ENCODE measurements at places on chromosomes 16 and 17.

DNA sequence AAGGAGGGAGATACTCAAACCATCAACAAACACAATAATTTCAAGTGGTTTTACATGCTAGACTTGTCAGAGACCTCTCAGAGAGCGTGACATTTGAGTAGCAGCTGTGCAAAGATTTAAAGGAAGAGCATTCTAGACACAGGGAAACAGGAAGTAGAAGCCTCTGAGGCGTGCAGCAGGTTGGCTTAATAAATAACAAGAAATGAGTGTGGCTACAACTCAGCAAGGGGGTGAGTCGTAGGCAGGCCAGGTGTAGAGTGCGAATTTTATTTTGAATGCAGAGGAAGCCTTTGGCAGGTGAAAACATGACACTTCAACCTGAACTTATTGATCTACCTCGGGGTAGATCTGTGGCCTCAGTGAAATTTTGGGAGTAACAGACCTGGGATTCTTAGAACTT lies 73.2 kb upstream of the MRTFB start:
- DNase-seq: no peak

DNA sequence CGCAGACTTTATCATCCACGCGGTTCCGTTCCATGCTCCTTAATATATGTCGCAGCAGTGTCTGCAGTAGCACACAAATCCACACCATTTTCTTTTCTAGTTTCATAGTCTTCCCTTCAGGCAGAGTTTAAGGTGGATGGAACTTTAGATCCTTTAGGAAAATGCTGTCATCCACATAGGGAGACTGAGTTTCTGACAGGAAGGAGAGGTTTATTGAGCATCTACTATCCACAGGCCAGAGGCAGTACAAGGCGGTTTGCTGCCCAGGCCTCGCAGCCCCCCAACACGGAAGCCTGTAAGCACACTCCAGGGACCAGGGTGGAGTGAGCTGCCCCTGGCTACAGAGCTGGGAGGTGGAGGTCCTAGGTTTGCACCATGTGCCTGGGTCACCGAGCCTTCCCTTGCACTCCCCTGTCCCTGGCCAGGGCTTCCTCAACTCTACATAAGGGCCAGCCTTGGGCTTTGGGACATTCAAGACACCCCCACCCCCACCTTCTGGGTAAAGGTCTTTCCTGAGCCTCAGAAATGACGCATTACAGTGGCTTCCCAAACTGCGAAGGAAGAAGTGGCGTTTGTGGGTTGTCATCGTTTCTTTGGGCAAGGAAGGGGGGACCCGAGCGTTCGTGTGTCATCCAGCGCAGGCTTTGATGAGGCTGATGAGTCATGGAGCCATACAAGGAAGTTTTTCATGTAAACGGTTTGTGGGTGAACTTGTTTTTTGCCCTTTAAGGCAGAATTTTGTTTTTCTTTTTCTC lies 146.5 kb upstream of the PLCG2 start:
- peak; percentile 97 for DNase-seq

GRCh38 chr16:12160249-12160648 lies 183.7 kb downstream of the SNX29 start:
- no peak for DNase-seq

DNA sequence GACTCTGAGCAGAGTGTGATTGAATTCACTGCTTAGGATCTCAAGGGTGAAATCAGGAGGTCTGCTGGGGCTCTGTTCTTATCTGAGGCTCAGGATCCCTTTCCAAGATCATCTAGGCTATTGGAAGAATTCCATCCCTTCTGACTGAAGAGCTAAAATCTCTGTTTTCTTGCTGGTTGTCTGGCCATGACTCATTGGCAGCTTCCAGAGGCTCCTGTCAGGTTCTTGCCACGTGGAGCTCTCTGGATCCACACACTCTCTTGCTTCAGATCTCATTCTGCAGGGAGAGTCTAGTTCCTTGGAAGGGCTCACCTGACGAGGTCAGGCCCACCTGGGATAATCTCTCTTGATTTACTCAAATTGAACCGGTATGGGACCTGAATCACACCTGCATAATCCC lies 930.7 kb downstream of the CDH8 start:
- no peak for DNase-seq

DNA sequence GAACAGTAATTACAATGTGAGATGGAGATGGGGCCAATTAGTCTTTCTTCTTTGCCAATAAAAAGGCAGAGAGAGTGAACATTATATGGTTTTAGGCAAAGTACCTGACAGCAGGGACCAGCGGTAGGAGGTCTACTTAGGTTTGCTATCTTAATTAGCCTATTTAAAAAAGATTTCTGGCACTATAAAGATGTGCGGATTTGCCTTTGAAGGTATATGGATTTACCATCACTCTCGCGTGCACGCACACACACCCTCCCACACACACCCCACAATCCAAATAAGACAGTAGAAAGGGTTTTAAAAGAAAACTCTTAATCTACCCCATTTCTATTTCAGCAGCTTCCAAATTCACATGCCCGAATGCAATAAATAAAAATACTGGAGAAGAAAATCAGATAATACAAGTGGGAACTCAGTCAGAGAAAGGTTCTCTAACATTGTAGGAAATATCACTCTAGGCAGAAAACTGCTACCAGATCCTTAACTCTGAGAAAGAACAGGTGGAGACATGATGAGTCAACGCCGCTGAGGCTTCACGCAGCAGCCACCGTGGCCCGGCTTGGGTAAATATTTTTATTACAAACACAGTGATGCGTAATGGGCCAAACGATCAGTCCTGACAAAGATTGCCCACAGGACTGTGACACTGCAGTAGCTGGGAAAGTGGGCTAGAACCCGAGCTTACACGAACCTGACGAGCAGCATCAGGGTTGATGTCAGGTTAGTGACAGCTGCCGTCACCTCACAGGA lies 66.6 kb upstream of the AXIN2 start:
- peak; percentile 89 for DNase-seq

DNA sequence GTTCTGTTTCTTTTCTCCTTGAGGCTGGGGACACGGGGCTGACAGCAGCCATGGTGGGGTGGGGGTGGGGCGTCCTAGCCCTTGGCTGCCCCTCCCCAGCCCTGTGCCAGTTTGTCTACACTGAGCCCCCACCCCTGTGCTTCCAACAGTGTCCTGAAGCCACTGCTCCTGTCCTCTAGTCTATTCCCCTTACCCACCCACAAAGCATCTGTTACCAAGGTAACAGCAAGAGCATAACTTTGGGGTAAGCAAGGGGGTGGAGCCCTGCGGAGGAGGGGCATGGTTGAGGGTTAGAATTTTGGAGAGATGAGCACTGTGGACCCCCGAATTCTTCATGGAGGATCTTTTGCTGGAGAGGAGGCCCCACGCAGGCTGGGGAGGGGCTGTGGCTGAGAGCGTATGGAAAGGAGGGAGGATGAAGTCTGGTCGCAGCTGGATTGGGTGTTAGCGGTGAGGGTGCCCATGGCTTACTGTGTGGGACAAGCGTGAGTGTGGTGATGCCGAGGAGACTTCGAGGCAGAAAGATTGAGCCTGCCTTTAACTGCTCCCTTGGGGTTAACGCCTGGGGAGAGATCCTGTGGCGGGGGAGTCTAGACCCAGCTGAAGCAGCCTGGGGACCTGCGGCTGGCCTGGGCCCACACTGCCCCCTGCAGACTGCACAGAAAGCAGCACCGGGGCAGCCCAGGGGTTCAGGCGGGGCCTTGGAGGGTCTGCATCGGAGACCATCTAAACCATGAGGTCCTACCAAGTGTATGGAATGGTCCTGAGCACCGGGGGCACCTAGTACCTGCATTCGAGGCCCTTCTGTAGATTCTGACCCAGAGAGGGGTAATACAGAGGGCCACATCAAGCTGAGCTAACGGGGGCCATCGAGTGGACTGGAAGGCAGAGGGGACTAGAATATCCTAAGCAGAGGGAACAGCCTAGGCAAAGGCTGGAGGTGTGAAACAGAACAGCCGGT lies 6.1 kb upstream of the STAC2 start:
- peak; percentile 50 for DNase-seq

DNA sequence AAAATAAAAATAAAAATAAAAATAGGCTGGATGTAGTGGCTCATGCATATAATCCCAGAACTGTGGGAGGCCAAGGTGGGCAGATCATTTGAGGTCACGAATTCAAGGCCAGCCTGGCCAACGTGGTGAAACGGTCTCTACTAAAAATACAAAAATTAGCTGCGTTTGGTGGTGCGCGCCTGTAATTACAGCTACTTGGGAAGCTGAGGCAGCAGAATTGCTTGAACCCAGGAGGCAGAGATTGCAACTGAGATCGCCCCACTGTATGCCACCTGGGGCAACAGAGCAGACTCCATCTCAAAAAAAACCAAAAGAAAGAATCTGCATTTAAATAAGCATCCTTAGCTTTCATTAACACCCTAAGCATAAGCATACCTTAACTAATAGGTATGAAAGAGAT lies 33.8 kb downstream of the YWHAE start:
- DNase-seq: no peak

- DNase-seq: no peak
These were observed 8.8 kb downstream of the CEP131 start for GRCh38 chr17:81213978-81214377.

GRCh38 chr17:27579897-27580321 lies 51.1 kb upstream of the LGALS9 start:
- DNase-seq: no peak

- DNase-seq: peak; percentile 44
These were observed 313.5 kb downstream of the PHKB start for GRCh38 chr16:47774661-47775060.

DNA sequence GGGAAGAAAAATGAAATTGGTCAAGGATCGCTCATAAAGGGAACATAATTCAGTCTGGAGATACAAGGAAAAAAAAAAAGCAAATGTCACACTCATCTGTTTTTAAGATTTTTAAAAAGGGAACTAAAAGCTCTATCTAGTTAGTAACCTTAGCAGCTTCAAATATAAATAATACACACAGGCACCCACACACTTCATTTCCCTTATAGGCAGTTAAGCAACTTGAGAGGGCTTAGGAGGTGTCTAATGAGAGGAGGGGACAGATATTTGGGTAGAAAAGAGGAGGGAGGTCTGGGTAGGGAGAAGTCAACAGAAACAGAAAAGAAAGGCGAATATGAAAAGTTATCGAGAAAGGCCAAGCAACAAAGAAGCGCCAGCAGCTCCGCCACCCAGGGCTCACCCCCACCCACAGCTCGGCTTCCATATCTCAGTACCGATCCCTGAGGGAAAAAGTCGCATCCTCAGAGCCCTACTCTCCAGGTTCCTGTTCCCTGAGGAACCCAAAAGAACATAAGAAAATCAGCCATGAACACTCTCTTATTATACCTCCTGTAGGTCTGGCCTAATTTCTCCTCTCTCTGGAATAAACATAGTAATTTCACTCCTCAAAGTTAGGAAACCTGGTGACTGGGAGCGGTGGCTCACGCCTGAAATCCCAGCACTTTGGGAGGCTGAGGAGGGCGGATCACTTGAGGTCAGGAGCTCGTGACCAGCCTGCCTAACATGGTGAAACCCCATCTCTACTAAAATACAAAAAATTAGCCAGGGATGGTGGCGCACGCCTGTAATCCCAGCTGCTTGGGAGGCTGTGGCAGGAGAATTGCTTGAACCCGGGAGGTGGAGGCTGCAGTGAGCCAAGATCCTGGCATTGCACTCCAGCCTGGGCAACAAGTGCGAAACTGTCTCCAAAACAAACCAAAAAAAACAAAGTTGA lies 69.6 kb upstream of the RCVRN start:
- DNase-seq: no peak

DNA sequence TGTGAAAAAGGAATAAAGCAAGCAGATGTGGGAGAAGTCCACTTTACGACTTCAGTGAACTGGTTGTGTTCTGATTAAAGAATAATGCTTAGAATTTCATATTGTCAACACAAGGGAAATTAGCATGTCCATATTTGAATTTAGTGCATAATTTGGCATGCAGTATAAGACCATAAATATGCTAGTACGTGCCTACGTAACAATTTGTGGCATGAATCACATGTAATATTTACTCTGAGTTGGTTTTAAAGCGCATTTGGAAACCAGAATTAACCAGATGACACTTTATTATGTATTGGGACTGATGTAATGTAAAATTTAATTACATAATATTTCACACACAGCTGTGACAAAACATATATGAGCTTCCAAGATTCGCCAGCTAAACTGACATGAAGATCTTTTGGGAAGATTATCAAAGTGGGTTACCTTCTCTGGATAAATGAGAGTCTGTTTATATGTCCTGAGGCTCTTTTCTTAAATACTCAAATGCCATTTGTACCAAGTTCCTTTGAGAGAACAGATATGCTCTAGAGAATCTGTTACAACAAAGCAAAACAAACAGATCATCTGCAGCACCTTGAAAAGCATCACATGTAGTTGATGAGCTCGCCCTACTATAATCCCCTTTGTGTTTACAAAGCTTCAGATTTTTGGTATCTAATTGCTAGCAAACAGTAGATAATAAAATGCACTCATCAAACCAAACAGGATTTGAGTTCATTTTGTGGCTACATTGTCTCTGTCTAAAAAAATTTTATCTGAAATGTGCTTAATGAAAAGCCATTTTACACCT lies 1468.6 kb downstream of the CDH11 start:
- no peak for DNase-seq

GRCh38 chr16:57372372-57373116 lies at the start of gene CX3CL1:
TSS of gene CX3CL1 (plus strand) at chr16:57372490. CDS start at chr16:57372569, 79 bp downstream.
- DNase-seq: peak; percentile 40
